ENCODE measurements at places on chromosomes 1 and 21.

DNA sequence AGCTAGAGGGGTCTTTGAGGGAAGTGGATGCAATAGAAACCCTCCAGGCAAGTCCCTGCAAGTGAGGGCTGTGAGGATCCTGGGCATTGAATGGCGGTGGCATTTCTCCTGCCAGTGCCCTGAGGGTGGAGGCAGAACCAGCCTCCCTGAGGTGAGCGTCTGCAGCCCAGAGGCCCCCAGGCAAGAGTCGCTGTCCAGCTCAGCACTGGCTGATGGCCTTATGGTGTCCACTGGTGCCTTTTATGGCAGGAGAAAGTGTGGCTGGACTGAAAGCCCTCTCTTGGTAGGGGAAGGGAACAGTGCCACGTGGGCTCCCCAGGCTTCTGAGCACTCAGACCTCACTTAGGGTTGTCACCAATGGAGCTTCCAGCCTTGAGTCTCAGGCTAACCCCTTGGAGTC is 77.3 kb downstream of the SH3BGR start:
- DNase-seq = no peak

- no peak for DNase-seq
Measured at GRCh38 chr1:160794376-160794775, 1.6 kb upstream of the LY9 start.

DNA sequence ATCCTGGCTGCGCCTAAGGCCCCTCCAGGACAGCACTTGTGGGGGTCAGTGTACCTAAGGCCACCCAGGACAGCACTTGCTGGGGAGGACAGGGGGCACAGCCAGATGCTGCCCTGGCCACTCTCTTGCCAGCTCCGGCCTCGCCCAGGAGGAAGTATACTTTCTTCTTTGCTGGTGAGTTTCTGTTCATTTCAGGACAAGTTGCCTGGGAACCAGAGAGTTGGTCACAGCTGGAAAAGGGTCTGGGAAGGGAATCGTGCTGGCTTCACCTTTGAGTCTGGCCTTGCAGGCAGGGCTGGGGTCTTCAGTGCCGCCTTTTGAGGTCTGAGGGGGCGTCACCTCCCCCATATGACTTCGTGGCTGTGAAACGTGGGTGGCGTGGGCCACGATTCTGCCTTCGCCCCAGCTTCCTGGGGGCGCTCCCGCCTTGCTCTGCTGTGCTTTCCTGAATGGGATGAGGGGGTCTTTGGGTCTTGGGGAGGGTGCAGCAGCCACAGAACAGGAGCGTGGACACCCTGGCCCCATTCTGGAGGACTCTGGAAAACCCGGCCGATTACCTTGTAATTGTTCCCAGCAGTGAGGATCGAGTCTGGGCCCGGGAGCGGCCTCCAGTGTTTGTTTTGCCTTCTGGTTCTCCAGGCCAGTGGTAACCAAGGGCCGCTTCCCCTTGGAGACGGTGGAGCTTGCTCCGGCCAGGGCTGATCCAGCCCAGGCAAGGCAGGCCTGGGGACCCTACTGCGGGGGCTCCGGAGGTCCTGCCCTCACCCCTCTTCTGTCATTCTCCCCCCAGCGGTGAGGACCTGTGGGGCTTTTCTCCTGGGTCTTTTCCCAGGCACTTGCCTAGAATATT is 45.9 kb downstream of the SPSB1 start:
- DNase-seq = no peak

GRCh38 chr1:207519505-207520399 is 23.8 kb downstream of the CR1 start:
- DNase-seq = no peak

GRCh38 chr1:41712081-41712480 is 206.6 kb downstream of the HIVEP3 start:
- no peak for DNase-seq

- DNase-seq = no peak
Measured at GRCh38 chr1:9086045-9086444, 16.6 kb upstream of the SLC2A5 start.

GRCh38 chr1:68051475-68051874 is 1.0 kb upstream of the DIRAS3 start:
- peak; percentile 10 for DNase-seq

DNA sequence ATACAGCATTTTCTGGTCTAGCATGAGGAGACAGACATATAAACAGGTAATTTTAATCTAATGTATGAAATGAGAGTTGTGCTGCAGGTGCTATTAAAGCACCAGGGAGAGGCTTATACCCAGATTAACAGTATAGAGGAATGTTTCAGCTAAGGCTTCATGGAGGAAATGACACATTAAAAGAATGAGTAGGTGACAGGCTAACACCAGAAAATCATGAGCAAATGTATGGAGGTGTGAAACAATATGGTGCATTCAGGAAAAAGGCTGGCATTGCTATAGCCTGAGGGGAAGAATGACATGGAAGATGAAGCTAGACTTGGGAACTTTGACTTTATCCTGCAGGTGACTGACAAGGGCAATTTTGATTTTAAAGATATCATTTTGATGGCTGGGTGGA is 7.0 kb downstream of the ARPC5 start:
- no peak for DNase-seq

GRCh38 chr1:180402001-180402400 is 100.4 kb downstream of the ACBD6 start:
- no peak for DNase-seq

DNA sequence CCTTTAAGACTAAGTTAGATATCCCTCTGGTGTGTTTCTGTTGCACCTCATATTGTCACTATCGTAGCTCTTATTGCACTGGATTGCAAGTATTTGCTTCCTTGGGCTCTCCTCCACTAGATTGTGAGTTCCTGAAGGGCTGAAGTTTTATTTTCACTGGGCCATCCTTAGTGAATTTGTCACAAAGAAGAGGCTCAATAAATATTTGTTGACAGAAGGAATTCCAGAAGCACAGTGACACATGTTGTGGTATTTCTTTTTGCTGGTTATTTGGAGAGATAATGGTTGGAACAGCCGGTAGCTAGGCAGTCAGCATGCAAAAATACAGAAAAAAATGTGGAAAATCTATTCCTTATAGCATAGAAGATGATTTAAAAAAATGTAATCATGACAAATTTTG is 129.9 kb upstream of the ZRANB2 start:
- DNase-seq = no peak

DNA sequence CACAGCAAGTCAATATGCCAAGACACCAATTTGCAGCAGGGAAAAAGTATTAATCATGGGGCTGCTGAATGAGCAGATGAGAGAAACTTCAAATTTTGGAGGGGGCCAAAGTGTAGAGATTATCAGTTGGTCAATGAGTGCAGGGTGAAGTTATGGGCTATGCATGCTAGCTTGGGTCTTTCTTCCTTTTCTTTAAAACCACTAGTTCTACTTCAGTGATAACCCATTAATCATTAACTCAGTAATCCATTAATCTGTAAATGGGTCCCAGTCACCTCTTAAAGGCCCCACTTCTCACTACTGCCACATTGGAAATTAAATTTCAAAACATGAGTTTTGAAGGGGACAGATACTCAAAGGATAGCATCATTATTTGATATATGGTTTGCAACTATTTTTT is 688.6 kb upstream of the ADGRL4 start:
- no peak for DNase-seq

DNA sequence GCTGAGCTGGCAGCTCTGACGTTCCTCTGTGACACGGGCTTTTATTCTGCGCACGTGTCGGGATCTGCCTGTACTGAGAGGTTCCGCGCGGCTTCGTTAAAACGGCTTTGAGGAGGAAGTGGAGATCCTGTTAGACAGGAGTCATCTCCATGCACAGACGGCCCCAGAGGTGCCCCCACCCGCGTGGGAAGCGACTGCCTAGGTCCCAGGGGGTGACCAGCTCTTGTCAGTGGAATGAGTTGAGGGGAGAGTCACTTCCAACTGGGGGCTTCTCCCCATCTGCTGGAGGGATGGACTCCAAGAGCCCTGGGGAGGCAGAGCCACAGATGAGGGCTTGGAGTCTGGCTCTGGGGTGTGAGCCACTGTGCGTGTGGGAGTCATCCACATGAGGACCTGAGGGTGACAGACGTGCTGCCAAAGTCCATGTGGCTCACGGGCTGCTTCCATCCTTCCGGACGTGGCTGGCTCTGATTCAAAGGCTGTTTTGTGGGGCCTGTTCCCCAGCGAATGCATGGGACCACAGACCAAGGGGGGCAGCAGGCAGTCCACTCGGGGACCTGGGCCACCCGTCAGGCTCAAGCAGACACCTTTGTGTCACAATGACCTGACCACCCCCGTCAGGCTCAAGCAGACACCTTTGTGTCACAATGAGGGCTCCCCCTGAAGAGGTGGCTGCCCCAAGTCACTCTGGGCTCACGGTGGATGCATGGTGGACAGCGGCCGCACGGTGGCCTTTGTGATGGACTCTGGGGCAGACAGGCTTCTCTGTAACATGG is 26.8 kb downstream of the PTTG1IP start:
- DNase-seq = peak; percentile 33

Measured in RWPE1 (cell line).